ENCODE measurements at places on chromosomes 2 and 18.

DNA sequence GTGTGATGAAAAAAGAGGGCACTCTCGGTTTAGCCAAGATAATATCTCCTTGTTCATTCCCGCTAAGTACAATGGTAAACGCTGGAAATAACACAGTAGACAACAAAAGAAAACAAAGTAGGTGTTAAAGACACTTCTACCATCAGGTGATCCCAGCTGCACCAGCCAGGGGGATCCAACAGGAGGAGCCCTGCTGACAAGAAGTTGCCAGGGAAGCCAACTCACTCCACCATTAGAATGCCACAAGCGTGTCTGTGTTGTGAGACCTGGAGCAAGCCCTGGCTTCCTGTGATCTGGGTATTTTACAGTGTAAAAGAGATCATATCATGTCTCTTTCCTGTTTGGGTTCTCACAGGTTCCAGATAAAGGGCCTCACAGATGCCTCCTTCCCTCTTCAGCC, 117.0 kb downstream of the GRB14 start:
- no peak for DNase-seq

DNA sequence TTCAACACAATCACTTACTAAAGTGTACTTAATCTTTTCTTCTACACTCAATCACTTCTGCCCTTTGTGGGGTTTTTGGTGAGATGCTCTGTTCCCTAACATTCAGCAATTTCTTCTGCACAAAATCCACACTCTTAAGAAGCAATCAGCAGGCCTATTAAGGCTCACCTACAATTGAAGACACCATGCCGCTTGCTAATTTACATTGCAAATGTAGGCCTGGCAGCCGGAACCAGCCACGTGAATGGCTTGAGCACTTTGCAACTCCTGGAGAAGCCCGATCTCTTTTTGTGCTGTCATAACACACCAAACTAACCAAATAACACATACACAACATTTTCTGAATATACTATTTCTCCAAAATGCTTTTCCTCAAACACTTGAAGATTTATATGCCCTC, 66.3 kb downstream of the NYAP2 start:
- no peak for DNase-seq

GRCh38 chr18:32469190-32469651, 1.5 kb downstream of the GAREM1 start:
- DNase-seq: peak; percentile 27

- no peak for DNase-seq
Measured at GRCh38 chr18:10252952-10253705, 201.3 kb upstream of the APCDD1 start.

DNA sequence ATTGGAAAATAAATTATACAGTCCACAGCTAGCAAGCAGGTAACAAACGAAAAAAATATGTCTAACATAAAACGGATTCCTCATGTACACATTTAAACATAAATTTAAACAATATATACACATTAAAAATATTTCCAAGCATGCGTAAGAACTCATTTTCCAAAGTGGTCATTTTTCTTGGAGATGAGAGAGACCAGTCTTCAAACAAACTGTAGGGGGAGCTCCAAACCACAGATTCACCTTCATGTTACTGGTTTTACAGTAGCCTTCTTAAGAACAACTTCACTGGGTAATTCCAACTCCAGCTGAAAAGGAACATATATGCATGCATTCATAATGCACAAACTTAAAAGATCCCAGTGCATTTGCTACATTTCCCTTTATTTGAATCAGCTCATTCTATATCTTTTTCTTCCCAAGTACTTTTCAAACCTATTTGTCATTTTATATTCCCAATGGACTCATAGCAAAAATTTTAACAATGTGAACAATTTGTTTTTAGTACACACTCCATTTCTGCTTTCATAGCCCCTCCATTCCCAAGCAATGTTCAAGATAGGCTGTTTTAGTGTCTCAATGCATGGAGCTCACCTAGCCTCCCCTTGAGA, 4.7 kb upstream of the STAMBP start:
- DNase-seq: peak; percentile 77

DNA sequence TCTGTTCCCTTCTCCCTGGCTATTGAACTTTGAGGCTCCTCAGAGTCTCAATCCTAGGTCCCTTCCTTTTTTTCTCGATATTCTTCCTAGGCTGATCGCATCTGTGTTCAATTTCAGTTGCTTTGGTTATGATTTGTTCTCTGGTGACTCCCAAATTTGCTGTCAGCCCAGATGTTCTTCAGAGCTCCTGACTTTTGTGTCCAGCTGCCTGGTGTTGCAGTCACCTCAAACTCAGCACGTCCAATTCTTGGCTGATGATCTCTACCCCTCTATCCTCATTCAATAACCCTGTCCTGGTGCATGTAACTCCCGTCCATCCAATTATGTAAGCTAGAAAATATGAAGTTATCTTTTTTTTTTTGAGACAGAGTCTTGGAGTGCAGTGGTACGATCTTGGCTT, 31.4 kb downstream of the DIS3L2 start:
- DNase-seq: no peak

DNA sequence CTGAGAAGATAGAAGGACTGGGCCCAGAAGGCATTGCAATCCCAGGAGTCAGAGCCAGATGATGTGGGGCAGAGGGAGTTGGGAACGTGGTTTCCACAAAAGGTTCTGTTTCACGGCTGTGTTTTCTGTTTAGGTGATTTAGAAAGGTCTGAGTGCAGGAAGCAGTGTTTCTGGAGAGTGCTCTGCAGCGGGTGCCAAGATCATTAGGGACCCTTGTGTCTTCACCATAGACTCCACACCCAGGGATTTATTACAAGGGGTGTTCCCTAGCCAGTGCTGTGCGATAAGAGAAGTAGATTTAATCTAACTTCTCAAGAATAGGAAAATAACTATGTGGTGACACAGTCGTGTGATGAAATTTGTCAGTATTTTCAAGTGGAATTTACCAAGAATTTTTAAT, 221.1 kb upstream of the TPO start:
- DNase-seq: no peak

GRCh38 chr2:65021709-65022108, 32.5 kb downstream of the SLC1A4 start:
- DNase-seq: no peak

DNA sequence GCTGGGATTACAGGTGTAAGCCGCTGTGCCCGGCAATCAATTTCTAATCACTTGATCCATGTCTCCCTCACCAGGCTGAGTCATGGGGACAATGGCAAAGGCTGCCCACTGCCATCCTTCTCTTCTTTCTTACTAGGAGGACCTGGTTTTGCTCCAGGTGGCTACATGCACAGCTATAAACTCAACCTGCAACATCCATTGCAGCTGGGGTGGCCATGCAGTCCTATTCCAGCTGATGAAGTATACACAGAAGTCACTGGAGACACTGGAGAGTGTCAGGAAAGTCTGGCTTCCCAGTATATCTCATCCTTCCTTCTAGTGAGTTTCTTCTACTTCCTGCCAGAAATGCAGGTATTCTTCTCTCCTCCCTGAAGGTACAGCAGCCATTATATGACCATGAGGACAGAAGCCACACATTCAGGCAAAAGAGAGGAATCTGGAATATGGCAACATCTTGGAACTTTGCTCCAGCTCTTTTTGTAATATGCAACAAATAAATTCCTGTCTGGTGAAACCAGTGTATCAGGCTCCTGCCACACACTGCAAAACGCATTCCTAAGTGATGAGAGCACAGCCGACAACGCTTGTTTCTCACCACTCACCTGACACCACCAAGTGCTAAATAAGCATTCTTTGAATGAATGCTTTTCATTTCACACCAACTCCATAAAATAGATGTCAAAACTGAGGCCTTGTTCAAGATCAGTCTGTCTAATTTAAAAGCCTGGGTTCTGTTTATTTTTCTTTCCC, 32.3 kb downstream of the SCTR start:
- peak; percentile 81 for DNase-seq

- peak; percentile 65 for DNase-seq
Measured at GRCh38 chr18:74370115-74370514, 54.5 kb downstream of the C18orf63 start.

DNA sequence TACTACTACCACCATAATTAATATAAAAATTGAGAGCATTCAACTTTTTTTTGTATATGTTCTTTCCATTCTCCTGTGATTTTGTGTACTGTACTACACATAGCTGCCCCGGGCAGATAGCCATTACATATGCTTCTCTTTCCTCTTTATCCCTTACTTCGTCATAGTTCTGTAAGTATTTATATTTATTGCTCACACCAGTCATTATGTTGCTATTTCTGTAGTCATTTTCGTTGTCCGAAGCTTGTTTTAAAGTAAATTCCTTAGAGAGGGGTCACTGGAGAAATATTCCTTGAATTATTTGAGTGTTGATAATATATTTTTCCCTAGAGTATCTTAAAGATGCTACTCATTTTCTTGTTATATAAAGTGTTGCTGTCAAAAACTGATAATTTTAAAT, 144.0 kb downstream of the CLIP4 start:
- DNase-seq: peak; percentile 83

DNA sequence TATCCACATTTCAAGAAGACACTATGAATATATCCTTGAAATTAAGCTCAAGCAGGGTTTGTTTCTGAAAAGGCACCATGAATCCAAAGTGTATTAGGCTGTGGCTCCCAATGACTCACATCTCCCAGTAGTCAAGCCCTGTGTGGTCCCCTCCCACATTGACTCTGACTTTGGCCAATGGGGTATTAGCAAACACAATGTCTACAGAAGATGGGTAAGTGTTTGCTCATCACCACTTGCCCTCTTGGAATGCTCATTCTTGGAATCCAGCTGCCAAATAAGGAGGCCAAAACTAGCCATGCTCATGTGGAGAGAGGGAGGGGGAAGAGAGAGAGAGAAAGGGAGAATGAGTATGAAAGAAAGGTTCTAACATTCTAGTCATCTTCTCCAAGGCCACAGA, 490.0 kb downstream of the TXNL1 start:
- peak; percentile 100 for DNase-seq

DNA sequence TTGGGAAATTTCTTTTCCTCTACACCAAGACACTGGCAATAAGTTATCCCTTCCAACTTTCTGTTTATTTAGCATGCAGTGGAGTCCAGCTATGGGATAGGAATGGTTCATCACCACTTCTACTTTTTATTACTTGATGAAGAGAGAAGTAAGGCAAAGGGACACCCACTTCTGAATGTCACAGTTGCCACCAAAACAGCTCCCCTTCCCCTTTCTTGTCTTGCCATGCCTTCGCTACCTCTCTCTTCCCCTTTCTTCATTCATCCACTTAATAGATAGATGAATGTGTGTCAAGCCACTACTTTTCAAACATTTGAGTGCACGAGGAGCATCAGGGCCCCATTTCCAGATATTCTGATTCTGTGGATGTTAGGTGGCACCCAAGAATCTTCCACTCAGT, 59.6 kb downstream of the KCTD18 start:
- no peak for DNase-seq

DNA sequence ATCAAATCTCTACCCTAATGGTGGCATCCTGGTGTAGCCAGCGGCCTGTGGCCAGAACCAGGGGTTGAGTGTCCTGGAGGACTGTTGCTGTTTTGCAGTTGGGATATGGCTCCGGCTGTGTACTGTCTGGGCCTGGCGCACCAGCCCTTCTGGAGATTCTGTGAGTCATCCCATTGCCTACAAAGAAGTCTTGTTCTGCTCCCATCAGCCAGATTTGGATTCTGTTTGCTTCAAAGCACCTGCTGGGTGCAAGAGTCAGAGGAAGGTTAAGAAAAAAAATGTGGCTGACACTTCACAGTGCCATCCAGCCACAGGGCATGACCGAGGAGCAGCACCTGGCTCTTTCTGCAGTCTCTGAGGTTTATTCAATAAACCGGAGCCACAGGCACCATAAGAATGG, 41.0 kb upstream of the ASAP2 start:
- DNase-seq: no peak

- DNase-seq: no peak
Measured at GRCh38 chr2:224970311-224970710, 72.0 kb downstream of the DOCK10 start.

DNA sequence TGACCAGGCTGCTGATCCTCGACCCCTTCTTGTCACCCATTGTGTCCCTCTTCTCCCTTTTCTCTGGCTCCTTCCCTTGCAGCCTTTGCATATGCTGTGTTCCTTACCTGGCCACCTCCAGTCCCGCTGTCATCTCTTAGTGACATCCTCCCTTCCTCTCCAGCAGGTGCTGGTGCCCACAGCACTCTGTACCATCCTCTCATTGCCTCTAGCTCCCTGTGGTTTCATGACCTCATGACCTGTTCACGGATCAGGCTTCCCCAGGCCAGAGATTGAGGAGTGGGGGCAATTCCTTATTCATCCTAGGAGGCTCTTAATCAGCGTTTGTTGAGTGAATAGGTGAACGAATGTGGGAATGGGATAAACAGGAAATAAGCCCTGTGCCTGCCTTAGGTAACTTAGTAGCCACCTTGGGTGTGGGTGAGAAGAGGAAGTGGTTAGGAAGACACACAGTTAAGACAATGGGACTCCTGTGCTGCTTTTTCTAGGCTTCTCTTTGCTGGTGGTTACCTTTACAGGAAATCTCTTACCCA, 35.5 kb downstream of the ITGA6 start:
- no peak for DNase-seq

GRCh38 chr2:90645-91312, 44.5 kb upstream of the FAM110C start:
- DNase-seq: no peak

- no peak for DNase-seq
Measured at GRCh38 chr2:98474979-98475632, 30.4 kb downstream of the INPP4A start.
